ENCODE measurements at places on chromosomes 12 and 14. TPM values are rescaled to one million over a fixed set of nuclear protein-coding genes. Genes with fewer than 3 reads are reported as not detected.

The IFNG-AS1 gene
- total RNA-seq: not detected

The KRT75 gene
- total RNA-seq: not detected

GRCh38 chr14:105420974-105421674, 1.5 kb downstream of the MTA1 start:
- H3K27me3 ChIP-seq: no peaks in the 10 kb centered on the region
- peaks cover 23% of the 10 kb centered on the region for H3K4me1 ChIP-seq
- DNase-seq: no peak
- H3K36me3 ChIP-seq: peaks cover 14% of the 10 kb centered on the region
- peak overlapping the region; percentile 92 for H3K27ac ChIP-seq

The ARMH4 gene
- not detected for total RNA-seq

DNA sequence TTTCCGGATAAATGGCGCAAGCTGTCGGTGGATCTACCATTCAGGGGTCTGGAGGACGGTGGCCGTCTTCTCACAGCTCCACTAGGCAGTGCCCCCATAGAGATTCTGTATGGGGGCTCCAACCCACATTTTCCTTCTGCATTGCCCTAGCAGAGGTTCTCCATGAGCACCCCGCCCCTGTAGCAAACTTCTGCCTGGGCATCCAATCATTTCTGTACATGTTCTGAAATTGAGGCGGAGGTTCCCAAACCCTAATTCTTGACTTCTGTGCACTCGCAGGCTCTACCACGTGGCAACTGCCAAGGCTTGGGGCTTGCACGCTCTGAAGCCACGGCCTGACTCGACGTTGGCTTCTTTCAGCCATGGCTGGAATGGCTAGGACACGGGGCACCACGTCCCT, 5.1 kb upstream of the SERPINA10 start:
- no peak overlapping the region for H3K27ac ChIP-seq
- DNase-seq: no peak
- no peaks in the 10 kb centered on the region for H3K27me3 ChIP-seq
- no peaks in the 10 kb centered on the region for H3K4me1 ChIP-seq
- H3K4me3 ChIP-seq: no peak overlapping the region
- H3K36me3 ChIP-seq: no peaks in the 10 kb centered on the region

DNA sequence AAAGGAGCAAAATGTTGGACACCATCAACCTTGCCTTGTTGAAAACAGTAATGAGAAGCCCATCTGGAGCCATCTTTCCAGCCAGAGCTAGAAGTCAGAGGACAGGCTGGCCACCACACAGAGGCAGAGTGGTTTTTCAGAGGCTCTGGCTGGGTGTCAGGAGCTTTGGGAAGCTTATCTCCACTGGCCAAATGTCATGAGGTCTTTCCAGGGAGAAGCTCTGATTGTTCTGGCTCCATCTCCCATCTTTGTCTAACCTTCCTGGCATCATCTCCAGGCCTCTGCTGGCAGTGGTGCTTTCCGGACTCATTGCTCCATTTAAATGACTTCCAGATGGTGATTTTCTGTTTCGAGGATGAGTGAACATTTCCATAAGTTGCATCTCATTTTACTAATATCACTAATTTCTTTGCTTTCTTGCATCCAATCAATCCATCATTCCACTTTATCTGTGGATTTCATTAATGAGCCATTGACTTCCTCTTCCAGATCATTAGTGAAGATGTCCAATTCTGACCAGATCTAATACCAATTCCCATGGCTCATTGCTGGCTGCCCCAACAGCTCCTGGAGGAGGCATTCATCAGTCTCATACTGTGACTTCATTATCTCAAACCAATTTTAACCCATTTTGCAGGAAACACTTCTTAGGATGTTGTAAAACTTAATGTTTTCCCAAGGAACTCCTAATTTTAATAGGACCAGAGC, 35.3 kb upstream of the TMTC1 start:
- no peaks in the 10 kb centered on the region for H3K4me1 ChIP-seq
- no peaks in the 10 kb centered on the region for H3K36me3 ChIP-seq
- DNase-seq: no peak
- H3K27ac ChIP-seq: no peak overlapping the region

GRCh38 chr12:112354399-112354798, 27.8 kb downstream of the HECTD4 start:
- H3K36me3 ChIP-seq: no peaks in the 10 kb centered on the region
- H3K27ac ChIP-seq: no peak overlapping the region
- no peaks in the 10 kb centered on the region for H3K27me3 ChIP-seq
- no peak for DNase-seq
- H3K4me3 ChIP-seq: no peak overlapping the region

The ESR2 gene
- not detected for total RNA-seq

The ELK3 gene
- 33.5 TPM for total RNA-seq

- H3K36me3 ChIP-seq: peaks cover 14% of the 10 kb centered on the region
- H3K27ac ChIP-seq: peak overlapping the region; percentile 18
- peaks cover 17% of the 10 kb centered on the region for H3K4me1 ChIP-seq
- no peak for DNase-seq
Measured at GRCh38 chr12:69275471-69275891, 36.1 kb downstream of the CPSF6 start.

- no peaks in the 10 kb centered on the region for H3K36me3 ChIP-seq
- peaks cover 8% of the 10 kb centered on the region for H3K27me3 ChIP-seq
- no peak overlapping the region for H3K27ac ChIP-seq
- no peak overlapping the region for H3K4me3 ChIP-seq
- DNase-seq: peak; percentile 72
Measured at GRCh38 chr14:62179367-62180018, 417.3 kb downstream of the SNAPC1 start.

DNA sequence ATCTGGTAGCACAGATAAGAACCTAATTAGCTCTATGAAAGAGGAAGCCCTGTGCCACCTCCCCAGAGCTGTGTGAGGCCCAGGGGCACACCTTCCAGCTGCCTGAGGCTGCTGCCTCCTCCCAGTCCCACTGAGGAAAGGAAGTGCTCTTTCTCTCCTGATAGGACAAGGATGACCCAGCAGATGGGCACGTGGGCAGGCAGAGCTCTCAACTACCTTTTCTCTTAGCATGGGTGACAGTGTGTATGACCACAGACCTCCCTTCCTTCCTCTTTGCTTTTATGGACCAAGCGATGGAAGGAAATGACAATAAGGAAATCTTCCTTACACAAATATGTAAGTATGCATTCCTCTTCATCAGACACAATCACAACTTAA, 127.6 kb upstream of the AMIGO2 start:
- peak overlapping the region; percentile 18 for H3K27ac ChIP-seq
- H3K4me3 ChIP-seq: peak overlapping the region; percentile 79
- DNase-seq: peak; percentile 80
- H3K36me3 ChIP-seq: peaks cover 70% of the 10 kb centered on the region

Measured in activated CD4-positive, alpha-beta T cell treated with anti-CD3 and anti-CD28 coated beads, Interleukin-2, amount 10 ng/mL, durations not matched to agents 24 days and 14 days (primary cell).